ENCODE measurements at places on chromosomes 3 and 15.

- DNase-seq, result no peak
Observed at GRCh38 chr3:124577494-124578167, 152.6 kb upstream of the UMPS start.

- DNase-seq, result peak; percentile 31
Observed at GRCh38 chr15:95916568-95916967, 413.9 kb upstream of the NR2F2 start.

- no peak for DNase-seq
Observed at GRCh38 chr3:150070271-150070670, 99.6 kb upstream of the PFN2 start.

GRCh38 chr15:90463381-90463780 lies 66.3 kb upstream of the CRTC3 start:
- DNase-seq, result no peak

GRCh38 chr3:50380405-50381085 lies 21.2 kb upstream of the TMEM115 start:
- no peak for DNase-seq

- no peak for DNase-seq
Observed at GRCh38 chr15:33209575-33210481, 15.3 kb upstream of the FMN1 start.

DNA sequence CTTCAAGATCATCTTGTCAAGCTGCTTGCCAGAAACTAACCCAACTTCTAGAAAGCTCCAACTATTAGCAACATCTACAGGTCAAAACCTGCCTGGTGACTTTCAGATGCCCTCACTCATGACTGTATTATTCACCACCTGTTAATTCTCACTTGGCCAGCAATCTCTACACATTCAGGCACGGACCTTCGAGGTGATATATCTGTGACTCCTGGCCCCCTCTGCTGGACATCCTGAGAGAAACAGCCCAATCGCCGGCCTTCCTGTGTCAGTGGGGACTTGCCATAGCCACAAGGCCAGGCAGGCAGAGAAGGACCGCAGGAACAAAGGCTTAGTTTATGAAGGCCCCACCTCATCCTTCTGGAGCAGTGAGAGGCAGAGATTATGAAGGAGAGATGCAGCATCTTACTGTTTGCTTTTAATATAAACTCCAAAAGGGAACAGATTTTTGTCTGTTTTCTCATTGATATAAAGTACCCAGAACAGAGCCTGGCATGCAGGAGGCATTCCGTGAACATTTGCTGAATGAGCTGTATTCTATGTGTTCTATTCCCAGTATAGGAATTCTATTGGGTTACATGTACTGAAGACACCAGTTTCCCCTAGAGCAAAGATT lies 24.4 kb upstream of the OCA2 start:
- DNase-seq, result peak; percentile 65

- no peak for DNase-seq
Observed at GRCh38 chr15:60392986-60393790, 4.6 kb downstream of the ANXA2 start.

- no peak for DNase-seq
Observed at GRCh38 chr3:109784285-109784684, 446.9 kb upstream of the DPPA4 start.

GRCh38 chr15:94206463-94207167 lies 24.7 kb upstream of the MCTP2 start:
- DNase-seq, result no peak

- no peak for DNase-seq
Observed at GRCh38 chr15:71748293-71748718, 62.0 kb upstream of the NR2E3 start.

DNA sequence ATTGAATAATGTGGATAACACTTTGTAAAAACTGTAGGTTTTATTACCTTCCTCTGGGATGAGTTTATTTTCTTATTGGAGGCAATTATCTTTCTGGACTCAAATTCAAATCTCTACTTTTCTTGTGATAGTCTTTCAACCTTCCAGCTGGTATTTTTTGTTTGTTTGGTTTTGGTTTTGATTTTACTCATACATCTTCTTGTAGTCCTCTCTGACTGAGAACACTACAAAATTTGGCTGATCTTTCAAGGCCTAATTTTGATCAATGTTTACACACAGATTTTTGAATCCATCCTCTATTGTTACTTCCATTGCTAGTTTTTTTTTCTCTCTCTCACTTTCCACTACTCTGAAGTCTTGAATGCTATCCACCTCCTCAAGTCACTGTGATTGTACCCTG lies 303.8 kb upstream of the NECTIN3 start:
- DNase-seq, result no peak

GRCh38 chr3:16866571-16866970 lies 18.2 kb upstream of the PLCL2 start:
- DNase-seq, result no peak

DNA sequence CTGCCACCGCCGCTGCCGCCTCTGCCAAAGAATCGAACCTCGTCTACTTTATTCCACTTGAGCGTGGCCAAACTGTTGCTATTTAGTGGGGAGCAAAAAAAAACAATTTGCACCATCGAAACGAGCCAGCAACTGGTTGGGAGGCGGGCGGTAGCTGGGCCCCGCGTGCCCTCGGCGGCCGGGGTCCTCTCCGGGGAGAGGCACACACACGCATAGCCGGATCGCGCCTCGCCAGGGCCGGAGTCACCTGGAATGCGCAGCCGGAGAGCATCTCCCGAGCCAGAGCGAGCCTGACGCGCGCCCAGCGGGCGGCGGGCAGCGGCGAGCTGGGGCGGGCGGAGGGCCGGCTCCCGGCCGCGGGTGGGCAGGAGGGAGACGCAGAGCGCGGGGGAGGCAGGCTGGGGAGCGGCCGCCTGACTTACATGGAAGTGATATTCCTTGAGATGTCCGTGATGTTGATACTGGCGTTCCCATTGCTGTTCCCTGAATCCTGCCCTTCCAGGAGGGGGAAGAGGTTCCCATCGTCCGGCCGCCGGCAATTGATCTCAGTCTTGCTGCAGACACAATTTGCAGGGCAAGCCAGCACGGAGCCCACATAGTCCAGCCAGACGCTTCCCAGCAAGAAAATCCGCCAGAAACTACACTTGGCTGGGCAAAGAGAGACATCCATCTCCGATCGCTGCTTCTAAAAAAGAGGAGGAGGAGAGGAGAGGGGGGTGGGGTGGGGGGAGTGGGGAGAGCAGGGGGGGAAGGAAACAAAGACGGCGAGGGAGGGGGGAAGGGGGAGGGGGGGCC lies 858 bp downstream of the NTRK3 start:
- no peak for DNase-seq

All from K562 (cell line).